ENCODE measurements at places on chromosomes 7 and 10.

DNA sequence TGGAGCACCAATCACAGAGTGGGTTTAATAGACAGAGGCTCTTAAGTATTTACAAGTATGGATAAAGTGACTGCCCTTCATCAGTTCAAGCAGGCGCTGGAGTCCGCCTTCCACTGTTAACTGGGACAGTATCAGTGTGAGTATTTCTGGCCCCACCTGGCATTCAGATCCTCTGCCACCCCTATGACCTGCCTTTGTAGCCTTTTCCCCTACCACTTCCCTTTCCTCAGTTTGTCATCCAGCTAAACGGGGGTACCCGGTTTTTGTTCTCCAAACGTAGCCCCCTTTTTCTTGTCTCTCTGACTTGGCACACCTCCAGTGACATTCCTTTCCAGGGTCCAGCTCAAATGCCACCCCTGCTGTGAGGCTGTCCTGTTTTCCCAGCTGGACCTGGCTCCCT lies 134.4 kb downstream of the SNX10 start:
- H3K4me3 ChIP-seq: no peak overlapping the region
- no peaks in the 10 kb centered on the region for H3K4me1 ChIP-seq
- no peaks in the 10 kb centered on the region for H3K27me3 ChIP-seq
- H3K27ac ChIP-seq: no peak overlapping the region
- no peaks in the 10 kb centered on the region for H3K36me3 ChIP-seq
- DNase-seq: no peak

DNA sequence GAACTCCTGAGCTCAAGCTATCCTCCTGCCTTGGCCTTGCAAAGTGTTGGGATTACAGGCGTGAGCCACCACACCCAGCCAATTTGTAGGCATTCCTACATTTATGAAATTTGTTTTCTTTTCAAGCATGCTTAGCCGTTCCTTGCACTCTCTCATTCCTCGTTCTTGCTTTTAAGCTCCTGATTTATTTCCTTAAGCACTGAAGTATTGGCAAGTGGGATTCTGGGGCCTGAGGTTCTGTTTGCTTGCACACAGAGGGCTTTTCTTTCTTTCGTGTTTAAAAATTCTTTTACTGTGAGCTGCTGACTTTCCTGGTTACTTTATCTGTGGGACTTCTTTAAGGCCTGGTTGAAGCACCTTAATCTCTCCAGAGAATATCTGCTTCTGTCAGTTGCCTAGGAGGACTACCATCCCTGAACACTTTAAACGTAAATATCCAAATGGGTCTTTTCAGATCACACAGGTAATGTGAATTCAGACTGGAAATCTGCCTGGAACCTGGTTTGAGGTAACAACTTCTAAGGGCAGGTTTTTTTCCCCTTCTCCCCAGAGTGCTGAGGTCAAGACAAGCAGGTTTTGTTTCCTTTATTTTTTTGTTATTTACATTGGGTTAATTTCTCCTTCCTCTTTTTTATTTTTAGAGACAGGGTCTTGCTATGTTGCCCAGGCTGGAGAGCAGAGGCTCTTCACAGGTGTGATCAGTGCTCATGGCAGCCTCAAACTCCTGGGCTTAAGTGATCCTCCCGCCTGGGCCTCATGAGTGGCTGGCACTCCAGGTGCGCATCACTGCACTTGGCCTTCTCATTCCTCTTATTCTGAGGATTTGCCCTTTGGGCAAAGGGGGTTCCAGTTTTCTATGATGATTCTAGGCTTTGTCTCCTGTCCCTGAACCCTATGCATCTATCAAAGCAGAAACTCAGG lies 102.9 kb downstream of the PFKFB3 start:
- H3K4me1 ChIP-seq: no peaks in the 10 kb centered on the region
- DNase-seq: no peak
- H3K27me3 ChIP-seq: no peaks in the 10 kb centered on the region

DNA sequence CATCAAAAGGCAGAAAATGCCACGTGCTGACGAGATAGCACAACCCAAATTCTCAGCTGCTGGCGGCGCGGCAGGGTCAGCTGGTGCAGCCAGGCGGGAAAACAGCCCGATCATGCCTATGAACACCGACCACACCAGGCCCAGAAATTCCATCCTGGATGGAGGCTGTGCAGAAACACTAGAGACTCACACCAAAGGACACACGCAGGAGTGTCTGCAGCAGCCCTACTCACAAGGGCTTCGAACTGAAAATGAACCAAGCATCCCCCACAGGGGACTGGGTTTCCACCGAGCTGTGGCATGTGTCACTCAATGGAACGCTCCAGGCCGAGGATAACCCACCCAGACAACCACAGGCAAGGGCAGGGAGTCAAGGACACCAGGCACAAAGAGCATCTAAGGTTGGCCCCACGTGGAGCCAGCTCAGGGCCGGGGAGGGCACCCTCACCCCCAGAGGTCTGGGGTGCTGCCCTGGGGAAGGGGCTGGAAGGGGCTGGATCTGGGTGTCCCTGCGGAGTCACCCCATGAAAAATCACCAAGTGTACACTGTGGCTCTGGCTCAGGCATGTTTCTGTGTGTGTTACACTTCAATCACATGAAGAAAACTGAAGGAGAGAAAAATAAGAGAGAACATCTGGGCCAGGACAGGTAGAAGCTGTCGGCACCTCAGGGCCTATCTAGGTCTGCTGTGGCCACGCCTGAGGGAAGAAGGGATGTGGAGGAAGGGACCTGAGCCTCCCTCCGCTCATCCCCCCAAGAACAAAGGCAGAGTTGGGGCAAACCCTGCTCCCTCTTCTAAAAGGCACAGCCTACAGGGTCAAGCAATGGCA lies 33.0 kb downstream of the RASGEF1A start:
- no peak overlapping the region for H3K4me3 ChIP-seq
- no peaks in the 10 kb centered on the region for H3K27me3 ChIP-seq
- H3K36me3 ChIP-seq: no peaks in the 10 kb centered on the region
- DNase-seq: no peak
- H3K27ac ChIP-seq: no peak overlapping the region

DNA sequence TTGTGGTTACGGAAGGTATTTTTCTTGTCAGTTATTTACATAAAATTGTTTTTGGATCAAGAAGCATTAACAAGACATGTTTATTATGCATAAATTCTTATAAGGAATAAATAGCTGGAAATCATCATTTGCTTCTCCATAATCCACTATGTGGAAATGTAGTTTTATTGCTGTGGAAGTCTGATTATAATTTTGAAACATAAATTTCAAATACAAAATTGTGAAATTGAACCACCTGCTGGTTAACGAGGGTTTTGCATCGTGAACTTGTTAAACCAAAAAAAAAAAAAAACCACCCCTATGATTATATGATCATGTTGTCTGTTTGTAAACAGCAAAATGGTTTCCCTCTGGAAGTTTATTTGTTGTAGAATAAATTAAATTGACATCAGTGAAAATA lies 25.9 kb downstream of the ABRAXAS2 start:
- H3K27me3 ChIP-seq: no peaks in the 10 kb centered on the region
- H3K36me3 ChIP-seq: peaks cover 32% of the 10 kb centered on the region
- no peak overlapping the region for H3K27ac ChIP-seq

GRCh38 chr7:30923009-30923773 lies 11.5 kb downstream of the AQP1 start:
- no peak overlapping the region for H3K4me3 ChIP-seq
- no peaks in the 10 kb centered on the region for H3K36me3 ChIP-seq
- H3K27me3 ChIP-seq: no peaks in the 10 kb centered on the region
- DNase-seq: no peak

- DNase-seq: no peak
- no peaks in the 10 kb centered on the region for H3K4me1 ChIP-seq
- H3K27me3 ChIP-seq: no peaks in the 10 kb centered on the region
- H3K4me3 ChIP-seq: no peak overlapping the region
- no peak overlapping the region for H3K27ac ChIP-seq
- H3K36me3 ChIP-seq: no peaks in the 10 kb centered on the region
Observed at GRCh38 chr7:82317760-82318159, 125.8 kb downstream of the CACNA2D1 start.

DNA sequence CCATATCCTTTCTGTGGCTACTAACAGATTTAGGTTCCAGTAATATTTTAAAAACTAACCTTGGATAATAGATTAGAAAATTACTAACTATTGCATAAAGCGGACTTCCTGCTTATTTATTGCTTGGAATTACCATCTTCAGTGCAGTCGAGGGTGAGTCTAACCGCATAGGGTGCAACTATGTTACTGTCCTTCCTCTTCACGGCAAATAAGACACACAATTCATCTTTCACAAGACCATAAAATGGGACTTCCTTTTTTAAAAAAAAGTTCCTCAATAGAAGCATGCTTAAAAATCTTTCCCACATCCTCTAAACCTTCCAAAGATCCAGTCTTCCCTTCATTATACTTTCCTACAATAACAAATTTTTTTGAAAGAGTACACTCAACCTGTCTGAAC lies 2.1 kb downstream of the SLC25A40 start:
- H3K4me3 ChIP-seq: peak overlapping the region; percentile 93
- peak overlapping the region; percentile 94 for H3K27ac ChIP-seq
- no peak for DNase-seq
- no peaks in the 10 kb centered on the region for H3K27me3 ChIP-seq
- peaks cover 19% of the 10 kb centered on the region for H3K4me1 ChIP-seq

DNA sequence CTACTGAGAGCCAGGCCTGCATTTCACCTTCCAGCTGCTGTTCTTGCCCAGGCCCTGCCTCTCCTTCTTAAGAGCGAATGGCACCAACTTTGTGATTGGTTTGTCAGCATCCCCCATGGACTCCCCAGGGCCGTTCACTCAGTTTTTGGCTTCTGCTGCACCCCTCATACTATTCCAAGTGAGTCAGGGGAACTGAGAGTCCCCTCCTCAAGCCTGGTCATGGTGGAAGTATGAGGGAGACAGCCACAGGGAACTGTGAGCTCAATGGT lies 62.4 kb upstream of the ANTXRL start:
- H3K27ac ChIP-seq: no peak overlapping the region
- H3K4me1 ChIP-seq: peaks cover 7% of the 10 kb centered on the region
- H3K36me3 ChIP-seq: no peaks in the 10 kb centered on the region
- no peaks in the 10 kb centered on the region for H3K27me3 ChIP-seq
- DNase-seq: no peak

- H3K4me1 ChIP-seq: no peaks in the 10 kb centered on the region
- no peaks in the 10 kb centered on the region for H3K36me3 ChIP-seq
- no peaks in the 10 kb centered on the region for H3K27me3 ChIP-seq
Observed at GRCh38 chr7:12729112-12729511, 41.7 kb downstream of the ARL4A start.

DNA sequence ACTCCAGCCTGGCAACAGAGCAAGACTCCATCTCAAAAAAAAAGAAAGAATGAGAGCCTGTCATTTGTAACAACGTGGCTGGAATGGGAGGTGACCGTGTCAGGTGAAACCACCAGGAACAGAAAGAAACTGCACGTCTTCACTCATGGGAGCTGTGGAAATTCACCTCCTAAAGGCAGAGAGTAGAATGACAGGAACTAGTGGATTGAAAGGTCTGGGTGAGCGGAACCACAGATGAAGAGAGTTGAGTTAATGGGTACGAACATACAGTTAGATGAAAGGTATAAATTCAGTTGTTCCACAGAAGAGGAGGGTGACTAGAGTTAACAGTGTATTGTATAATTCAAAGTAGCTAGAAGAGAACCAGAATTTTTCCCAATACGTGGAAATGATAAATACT lies 78.6 kb downstream of the MAD1L1 start:
- H3K36me3 ChIP-seq: no peaks in the 10 kb centered on the region
- H3K4me1 ChIP-seq: peaks cover 24% of the 10 kb centered on the region
- H3K27me3 ChIP-seq: no peaks in the 10 kb centered on the region
- H3K4me3 ChIP-seq: no peak overlapping the region

DNA sequence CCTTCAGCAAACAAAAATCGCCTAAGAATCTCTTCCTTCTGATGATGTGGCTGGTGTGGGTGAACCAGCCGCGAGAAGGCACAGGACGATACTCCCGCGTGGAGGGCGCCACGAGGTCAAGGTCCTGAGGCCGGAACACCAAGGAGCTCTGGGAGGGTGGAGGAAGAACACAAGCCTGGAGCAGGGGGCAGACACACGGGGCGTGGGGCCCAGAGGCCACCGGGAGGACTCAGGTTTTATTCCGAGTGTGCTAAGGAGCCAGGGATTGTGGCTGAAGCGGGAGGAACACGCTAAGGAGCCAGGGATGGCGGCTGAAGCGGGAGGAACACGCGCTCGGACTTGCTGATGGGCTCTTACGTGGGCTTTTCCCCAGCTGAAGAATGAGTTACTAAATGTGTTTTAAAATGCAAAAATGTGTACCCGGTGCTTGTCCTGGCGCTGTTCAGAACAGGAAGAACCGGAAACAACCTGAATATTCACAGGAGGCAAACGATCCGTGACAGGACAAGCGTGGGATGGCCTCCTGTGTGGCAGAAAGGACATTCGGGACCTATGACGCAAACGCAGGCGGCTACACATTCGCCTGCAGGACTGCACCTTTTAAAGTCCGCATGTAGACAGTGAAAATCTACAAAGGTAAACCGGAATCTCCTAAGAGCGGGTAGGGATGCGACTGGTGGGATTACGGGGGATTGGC lies 64.0 kb downstream of the MAD1L1 start:
- no peak overlapping the region for H3K27ac ChIP-seq
- DNase-seq: no peak
- H3K36me3 ChIP-seq: no peaks in the 10 kb centered on the region
- H3K4me3 ChIP-seq: no peak overlapping the region
- H3K4me1 ChIP-seq: peaks cover 13% of the 10 kb centered on the region
- H3K27me3 ChIP-seq: no peaks in the 10 kb centered on the region

- no peak for DNase-seq
- no peak overlapping the region for H3K4me3 ChIP-seq
- no peak overlapping the region for H3K27ac ChIP-seq
- no peaks in the 10 kb centered on the region for H3K36me3 ChIP-seq
- no peaks in the 10 kb centered on the region for H3K27me3 ChIP-seq
Observed at GRCh38 chr7:91681718-91682117, 198.8 kb downstream of the MTERF1 start.

DNA sequence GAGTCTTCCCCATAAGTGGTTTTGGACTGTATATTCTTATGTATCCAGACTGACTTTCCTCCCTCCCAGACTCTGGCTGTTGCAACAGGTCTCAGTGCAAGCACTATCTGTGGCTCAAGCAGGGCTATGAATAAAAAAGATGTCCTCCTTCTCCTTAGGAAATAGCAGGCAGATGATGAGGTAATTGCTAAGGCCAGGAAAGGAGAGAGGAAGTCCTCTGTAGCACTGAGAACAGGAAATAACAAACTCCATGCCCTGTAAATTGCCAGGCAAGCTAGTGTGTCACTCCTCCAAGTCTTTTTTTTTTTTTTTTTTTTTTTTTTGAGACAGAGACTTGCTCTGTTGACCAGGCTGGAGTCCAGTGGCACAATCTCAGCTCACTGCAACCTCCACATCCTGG lies 900.1 kb downstream of the TYW1 start:
- no peak for DNase-seq
- H3K4me1 ChIP-seq: no peaks in the 10 kb centered on the region

- no peaks in the 10 kb centered on the region for H3K27me3 ChIP-seq
- H3K4me3 ChIP-seq: no peak overlapping the region
- H3K4me1 ChIP-seq: no peaks in the 10 kb centered on the region
- no peak for DNase-seq
- no peak overlapping the region for H3K27ac ChIP-seq
Observed at GRCh38 chr7:64035388-64035787, 9.8 kb upstream of the ZNF727 start.

- DNase-seq: no peak
- H3K36me3 ChIP-seq: no peaks in the 10 kb centered on the region
- peaks cover 5% of the 10 kb centered on the region for H3K4me1 ChIP-seq
- no peak overlapping the region for H3K4me3 ChIP-seq
Observed at GRCh38 chr10:88980247-88980646, 10.4 kb upstream of the FAS start.

- H3K4me3 ChIP-seq: no peak overlapping the region
- no peaks in the 10 kb centered on the region for H3K27me3 ChIP-seq
- no peak overlapping the region for H3K27ac ChIP-seq
- DNase-seq: no peak
Observed at GRCh38 chr7:82705517-82706260, 262.1 kb upstream of the CACNA2D1 start.

- no peak overlapping the region for H3K4me3 ChIP-seq
- no peak for DNase-seq
Observed at GRCh38 chr10:113917636-113918035, 63.2 kb downstream of the NHLRC2 start.

All from Panc1 (cell line).